ENCODE measurements at places on chromosomes 2 and 18. TPM values are rescaled to one million over a fixed set of nuclear protein-coding genes. Genes with fewer than 3 reads are reported as not detected.

DNA sequence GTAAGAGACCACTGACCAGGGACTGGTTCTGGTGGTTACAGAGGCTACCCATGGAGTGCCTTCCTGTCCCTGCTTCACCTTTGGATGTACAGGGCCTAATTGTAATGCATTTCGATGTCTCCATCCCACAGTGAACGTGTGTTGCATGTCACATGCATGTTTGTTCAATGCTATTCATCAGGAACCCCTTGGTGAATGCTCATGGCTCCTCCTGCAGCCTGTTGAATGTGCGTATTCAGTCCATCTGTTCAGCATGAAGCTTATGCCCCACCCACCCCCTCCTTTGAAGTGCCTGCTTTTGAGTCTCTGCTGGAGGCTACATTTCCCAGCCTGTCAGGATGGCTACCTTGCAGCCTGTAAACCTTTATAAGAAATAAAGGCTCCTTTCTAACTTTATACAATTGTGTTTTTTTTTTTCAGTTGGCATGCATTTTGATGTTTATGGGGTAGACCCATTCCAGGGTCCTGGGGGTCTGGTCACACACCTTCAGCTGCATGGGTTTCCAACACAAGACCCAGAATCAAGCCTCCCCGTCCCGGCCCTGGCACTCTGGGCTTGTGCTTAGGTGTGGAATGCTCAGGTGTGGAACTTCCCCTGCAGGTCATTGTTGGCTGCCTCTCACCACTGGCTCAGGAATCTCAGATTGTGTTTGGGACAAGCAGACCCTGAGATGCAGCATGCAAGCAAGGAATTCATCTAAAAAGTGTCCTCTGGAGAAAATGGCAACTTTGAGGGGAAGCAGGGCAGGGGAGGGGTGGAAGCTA lies 238.8 kb upstream of the HDAC4 start:
- DNase-seq: no peak

GRCh38 chr2:132437852-132438669 lies 21.5 kb downstream of the GPR39 start:
- DNase-seq: no peak

DNA sequence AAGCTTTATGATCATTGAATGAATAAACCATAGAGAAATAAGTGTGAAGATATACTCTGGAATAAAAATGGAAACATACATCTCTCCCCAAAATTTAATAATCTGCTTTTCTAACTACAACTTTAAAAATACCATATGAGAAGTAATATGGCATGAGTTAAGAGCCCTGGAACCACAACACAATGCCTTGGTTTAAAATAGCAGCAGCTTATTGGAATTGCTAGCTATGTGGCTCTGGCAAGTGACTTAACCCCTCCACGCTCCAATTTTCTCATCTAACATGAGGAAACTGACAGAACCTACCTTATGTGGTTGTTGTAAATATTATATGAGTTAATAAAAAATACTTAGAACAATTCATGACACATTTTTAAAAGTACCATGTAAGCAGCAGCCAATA lies 76.4 kb downstream of the VPS54 start:
- no peak for DNase-seq

- DNase-seq: no peak
Observed at GRCh38 chr2:231394211-231395141, 1.0 kb upstream of the B3GNT7 start.

- DNase-seq: no peak
Observed at GRCh38 chr18:36762074-36762473, 66.7 kb downstream of the TPGS2 start.

DNA sequence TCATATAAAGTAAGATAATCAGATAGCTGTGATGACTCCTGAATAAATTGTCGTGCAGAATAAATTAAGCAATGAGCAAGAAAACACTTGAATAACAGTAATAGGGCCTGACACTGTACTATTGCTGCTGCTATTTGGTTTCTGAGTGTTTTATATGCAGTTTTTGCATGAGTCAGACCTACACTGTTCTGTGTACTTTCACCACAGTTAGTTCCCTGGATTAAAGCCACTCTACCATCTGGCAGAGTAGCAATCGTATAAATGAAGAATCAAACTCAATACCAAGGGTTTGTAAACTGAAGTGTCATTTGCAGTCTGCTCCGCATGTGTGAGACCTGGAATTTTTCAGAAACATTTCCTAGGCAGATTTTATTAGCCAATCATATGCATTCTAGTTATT lies 398.6 kb upstream of the CDH7 start:
- no peak for DNase-seq

- no peak for DNase-seq
Observed at GRCh38 chr2:149346272-149346671, 15.9 kb downstream of the LYPD6 start.

DNA sequence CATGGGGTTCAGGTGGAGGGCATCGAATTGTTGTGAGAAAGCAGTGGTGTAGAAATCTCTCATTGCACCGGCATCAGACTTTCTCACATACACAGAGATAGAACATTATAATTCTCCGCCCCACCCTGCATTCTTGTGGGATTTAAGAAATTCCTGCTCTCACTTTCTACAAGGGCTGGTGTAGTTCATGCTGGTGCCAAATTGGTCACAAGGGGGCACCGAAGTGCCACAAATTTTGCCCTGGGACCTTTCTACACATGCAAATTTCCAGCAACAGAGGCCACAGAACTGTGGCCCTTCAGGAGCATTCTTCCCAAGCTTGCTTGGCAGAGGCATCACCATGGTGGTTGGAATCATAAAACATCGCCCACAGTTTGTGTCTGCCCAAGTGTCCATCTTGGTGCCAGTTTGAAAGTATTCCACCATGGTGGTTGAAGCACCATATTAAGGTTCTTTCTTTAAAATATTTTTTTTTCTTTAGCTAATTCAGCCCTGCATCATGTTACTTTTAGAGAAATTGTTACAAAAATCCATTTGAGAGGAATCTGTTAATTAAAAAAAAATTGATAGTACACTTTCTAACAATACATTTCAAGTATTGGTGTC lies 521.2 kb upstream of the FANCL start:
- peak; percentile 24 for DNase-seq

DNA sequence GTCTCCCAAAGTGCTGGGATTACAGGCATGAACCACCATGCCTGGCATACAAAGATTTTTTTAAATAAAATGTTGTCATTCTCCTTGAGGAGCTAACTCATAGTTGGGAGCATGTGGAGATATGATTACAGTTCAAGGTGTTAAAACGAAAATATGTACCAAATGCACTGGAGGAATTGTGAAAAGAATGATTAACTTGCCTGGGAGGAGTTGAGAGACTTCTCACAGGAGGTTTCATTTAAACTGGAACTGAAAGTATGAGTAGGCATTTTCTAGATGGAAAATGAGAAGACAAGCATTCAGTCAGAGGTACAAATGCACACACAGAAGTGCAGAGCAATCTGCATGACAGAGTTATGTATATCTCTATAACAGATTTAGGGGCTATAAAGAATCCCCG lies 126.6 kb upstream of the PDE1A start:
- no peak for DNase-seq

- no peak for DNase-seq
Observed at GRCh38 chr2:121489911-121490583, 40.6 kb upstream of the RNU4ATAC start.

- DNase-seq: no peak
Observed at GRCh38 chr18:63162271-63163014, 157.1 kb downstream of the BCL2 start.

- DNase-seq: no peak
Observed at GRCh38 chr18:70382992-70383717, 94.3 kb downstream of the SOCS6 start.

GRCh38 chr2:101418460-101419095 lies 31.3 kb upstream of the CREG2 start:
- DNase-seq: no peak

DNA sequence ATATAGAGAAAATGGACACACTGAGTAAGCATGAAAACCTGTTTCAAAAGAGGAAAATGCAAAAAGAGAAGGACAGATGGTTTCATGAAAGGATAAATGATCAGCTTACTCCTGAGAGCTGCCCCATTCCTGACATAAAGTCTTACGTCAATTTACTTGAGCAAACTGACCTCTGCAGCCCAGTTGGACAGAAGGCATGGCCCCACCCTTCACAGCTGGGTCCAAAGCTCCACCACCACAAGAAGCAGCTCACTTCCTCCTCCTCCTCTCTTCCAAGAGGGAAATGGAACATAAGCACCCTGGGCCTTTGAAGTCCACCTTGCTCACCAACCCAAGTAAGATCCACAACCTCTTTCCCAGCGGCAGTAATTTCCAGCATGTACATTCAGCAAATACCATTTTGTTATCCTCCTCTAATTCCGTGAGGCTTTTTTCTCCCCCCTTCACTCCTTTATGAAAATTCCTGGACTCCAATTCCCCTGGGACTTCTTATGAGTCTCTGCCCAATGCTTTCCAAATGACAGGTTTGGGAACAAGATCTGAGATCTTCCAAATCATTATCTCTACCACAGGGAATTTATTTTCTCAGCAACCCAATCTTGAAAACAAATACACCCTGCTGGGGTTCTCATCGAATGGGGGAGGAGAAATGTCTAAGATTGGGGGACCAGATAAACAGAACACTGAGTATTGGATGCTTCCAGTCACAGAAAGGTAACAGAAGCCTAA lies 10.1 kb downstream of the COL4A4 start:
- DNase-seq: no peak

DNA sequence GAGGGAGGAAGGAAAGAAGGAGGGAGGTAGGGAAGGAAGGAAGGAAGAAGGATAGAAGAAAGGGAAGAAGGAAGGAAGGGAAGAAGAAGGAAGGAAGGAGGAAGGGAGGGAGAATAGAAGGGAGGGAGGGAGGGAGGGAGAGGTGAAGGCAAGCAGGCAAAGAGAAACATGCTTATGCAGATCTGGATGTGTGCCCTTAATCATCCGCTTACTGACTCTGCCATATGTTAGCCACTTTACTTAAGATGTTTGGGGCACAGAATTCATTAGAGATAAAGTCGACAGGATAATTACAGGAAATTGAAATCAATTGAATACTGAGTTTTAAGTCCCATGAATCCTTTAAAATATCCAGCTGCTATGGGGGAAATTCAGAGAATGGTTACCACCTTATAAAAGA lies 334.2 kb downstream of the GRB14 start:
- DNase-seq: no peak

GRCh38 chr2:200039724-200040650 lies 84.6 kb downstream of the MAIP1 start:
- no peak for DNase-seq

Gene GPR55
- polyA plus RNA-seq: 0.36 TPM

Gene ALK
- polyA plus RNA-seq: 0.29 TPM

Gene RNF125
- polyA plus RNA-seq: 2.3 TPM

Gene HTR2B
- 15.6 TPM for polyA plus RNA-seq

Gene GTF2A1L
- 0.35 TPM for polyA plus RNA-seq

Gene CFC1
- not detected for polyA plus RNA-seq

Gene CCDC74A
- 11.7 TPM for polyA plus RNA-seq

Gene ACTG2
- 0.65 TPM for polyA plus RNA-seq

Gene KCNG2
- polyA plus RNA-seq: not detected

All from right renal cortex interstitium (tissue), 3 donors.